ENCODE measurements at places on chromosomes 4 and X.

- DNase-seq: no peak
These were observed 57.6 kb upstream of the APELA start for GRCh38 chr4:164819366-164819765.

DNA sequence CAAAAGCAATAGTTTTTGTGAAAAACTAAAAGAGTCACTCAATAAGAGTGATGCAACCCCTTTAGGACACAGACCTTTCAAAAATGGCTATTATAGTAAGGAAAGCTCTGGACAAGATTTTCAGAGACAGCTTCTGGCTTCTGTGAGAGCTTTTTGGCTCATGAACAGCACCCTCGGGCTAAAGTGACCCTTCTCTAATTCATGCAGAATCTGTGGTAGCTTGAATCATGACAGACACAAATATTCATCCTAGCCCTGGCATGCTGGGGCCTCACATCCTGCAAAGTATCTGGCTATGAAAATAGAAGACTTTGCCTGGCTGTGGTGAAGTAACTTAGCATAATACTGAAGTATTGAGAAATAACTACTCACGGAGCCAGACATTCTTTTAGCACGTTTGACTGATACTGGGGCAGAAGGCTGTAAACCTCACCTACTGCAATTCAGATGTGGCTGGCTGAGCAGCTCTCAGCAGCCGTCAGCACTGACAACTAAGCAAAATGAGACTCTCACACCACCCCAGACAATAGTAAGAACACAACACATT, 327.3 kb downstream of the MAPK10 start:
- no peak for DNase-seq

DNA sequence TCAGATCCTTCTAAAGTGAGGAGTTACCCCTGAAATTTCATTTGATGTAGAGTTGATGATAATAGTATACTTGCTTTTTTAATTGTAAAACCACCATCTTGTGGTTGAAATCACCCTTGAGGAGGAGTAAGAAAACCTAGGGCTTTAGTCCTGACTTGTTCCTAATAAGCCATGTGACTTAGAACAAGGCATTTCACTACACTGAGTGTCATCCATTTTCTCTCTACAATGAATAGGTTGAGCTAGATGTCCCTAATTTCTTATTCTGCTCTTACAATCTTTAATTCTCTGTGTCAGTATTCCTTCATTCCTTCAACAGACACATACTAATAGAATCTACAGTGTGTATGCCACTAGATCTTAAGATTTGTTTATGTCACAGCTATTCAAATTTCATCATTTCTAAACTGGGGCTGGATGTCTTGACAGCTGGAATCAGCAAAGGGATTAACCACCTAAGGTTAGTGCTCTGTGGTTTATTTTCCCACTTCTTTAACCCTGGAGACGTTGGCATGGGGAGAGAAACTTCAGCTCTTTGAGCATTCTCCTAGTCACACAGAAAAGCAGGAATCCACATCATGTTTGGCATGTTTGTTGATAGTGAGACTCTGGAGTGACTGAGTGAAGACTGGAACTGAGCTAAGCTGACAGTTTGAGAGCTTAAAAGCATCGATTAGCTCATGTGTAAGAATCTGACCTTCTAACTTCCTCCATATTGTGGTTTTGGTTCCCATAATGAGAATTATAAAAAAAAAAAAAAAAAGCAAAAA, 246.3 kb downstream of the NDST4 start:
- no peak for DNase-seq

- no peak for DNase-seq
These were observed 245.8 kb upstream of the GK2 start for GRCh38 chr4:79653871-79654270.

- no peak for DNase-seq
These were observed 73.2 kb upstream of the UCP1 start for GRCh38 chr4:140641789-140642439.

GRCh38 chr4:55927803-55928437, 20.8 kb upstream of the CEP135 start:
- no peak for DNase-seq

DNA sequence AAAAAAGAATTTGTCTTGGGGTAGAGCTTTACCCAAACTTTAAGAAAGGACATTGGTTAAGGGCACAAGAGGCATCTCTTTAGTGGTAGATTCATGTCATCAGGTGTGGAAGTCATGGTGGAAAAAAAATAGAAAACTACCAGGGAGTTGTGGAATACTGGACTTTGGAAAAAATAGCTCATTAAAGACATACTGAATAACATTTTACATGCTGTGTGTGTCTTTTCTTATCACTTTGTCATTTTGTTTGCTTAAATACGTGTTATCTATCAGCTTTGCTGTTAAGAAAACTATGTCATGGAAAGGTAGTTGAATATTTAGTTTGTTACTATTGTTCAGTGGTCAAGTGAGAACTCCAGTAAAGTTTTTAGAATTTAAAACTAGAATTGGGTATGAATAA, 147.0 kb downstream of the CCSER1 start:
- no peak for DNase-seq

DNA sequence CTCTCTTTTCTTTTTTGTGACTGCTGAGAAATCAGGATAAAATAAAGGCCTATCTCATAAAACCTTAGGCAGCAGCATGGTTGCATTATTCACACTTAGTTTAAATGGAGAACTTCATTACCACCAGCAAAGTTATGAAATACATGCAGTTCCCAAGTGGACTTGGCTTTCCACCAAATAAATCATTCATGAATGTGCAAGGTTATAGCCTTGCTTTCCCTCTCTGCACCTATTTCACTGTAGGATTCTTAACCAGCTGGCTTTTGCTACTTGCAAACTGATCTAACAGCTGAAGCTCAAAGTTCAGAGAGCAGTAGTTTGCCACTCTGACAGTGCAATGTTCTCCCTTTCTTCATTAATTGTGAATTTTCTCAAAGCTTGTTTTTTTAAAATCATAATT, 140.1 kb upstream of the SMIM31 start:
- DNase-seq: no peak

GRCh38 chrX:24996096-24996709, 19.6 kb downstream of the ARX start:
- DNase-seq: no peak

GRCh38 chr4:26884026-26884425, 23.4 kb downstream of the STIM2 start:
- no peak for DNase-seq

DNA sequence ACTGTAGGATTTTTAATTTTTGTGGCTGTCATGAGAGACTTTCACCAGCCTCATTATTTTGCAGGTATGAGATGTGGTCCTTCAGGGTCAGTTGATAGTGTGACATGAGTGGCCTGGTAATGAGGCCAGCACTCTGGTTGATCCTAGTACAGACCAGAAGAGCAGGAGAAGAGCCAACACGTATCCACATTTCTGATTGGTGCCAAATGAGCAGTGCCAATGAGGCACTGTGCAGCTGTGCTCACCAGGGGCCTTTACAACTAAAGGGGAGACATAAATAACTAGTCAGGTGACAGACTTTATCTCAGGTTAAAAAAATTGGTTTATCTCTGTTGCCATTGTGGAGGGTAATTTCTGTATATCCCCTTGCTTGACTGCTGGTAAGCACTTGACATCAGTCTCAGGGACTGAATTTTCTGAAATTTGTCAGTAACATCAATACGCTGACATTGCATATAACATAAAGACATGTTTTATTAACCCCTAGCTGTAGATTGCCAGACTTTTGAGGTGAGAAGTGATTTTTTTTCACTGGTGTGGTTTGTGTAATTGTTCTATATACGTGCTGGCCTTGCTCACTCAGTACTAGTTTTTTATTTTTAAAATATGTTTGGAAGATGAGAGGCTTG, 101.2 kb downstream of the AFF1 start:
- DNase-seq: no peak

- no peak for DNase-seq
These were observed 19.9 kb downstream of the MAGEB17 start for GRCh38 chrX:16187024-16187760.

GRCh38 chrX:7191681-7192110, 43.7 kb upstream of the PUDP start:
- DNase-seq: no peak

DNA sequence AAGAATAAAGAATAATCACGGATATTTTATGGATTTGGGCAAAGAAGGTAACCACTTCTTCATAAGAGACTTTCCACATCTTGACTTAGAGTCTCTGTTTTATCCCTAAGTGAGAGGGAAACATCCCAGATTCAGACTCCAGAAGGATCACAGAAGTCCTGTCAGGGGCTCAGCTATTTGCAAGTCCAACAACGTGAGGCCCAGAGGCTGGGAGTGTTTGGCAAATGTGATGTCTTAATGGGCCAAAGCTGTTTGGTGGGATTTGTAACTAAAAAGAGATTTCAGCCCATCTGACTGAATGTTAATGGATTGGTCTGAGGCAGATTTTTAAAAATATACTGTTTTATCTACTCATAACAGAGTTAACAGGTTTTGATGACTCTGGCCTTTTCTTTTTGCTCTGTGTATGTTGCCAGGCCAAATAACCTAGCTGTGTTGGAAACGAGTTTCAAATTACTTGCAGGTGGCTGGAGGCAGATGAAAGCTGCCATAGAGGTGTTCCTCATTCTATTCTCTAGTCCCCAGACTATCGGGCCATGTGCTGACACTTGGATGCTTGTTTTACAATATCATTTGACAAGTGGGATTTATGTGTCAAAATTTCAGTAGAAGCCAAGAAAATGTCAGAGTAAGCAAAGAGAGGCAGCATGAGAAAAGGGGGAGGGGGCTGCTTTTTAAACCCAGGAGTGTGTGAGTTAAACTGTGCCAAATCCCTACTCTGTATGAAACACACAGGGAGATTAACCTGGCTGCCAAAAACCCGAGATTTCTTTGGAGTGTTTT, 330.9 kb downstream of the DCHS2 start:
- no peak for DNase-seq

GRCh38 chr4:113646442-113646822, 115.1 kb downstream of the CAMK2D start:
- DNase-seq: no peak

DNA sequence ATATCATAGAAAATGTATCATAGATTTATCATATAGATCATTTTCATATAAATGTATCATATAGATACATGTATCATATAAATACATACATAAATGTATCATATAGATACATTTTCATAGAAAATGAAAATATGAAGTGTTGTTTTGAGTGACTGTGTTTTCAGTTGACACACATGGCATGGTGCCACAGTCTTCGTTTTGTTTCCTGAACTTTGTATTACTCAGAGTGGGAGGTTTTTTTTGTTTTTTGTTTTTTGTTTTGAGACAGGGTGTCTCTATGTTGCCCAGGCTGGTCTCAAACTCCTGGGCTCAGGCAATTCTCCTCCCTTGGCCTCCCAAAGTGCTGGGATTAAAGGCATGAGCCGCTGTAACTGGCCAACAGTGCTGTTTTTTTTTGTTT, 3.9 kb downstream of the RBM10 start:
- DNase-seq: no peak

GRCh38 chr4:43325220-43325967, 432.9 kb downstream of the GRXCR1 start:
- no peak for DNase-seq

DNA sequence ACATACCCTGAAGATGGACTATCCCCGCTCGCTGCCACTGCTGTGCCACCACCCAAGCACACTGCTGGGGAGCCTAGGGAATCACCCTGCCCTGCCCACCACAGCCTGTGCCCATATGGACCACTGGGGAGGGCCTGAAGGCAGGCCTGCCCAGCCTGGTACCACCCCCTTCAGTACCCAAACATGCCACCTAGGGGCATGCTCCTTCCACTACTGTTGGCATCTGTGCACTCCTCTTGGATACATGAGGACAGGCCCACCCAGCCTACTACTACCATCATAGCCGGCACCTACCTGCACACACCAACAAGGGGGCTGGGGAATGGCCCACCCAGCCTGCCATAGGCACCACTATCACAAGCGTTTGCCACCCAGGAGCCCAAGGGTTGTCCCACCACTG, 30.1 kb upstream of the PRDX4 start:
- peak; percentile 24 for DNase-seq

DNA sequence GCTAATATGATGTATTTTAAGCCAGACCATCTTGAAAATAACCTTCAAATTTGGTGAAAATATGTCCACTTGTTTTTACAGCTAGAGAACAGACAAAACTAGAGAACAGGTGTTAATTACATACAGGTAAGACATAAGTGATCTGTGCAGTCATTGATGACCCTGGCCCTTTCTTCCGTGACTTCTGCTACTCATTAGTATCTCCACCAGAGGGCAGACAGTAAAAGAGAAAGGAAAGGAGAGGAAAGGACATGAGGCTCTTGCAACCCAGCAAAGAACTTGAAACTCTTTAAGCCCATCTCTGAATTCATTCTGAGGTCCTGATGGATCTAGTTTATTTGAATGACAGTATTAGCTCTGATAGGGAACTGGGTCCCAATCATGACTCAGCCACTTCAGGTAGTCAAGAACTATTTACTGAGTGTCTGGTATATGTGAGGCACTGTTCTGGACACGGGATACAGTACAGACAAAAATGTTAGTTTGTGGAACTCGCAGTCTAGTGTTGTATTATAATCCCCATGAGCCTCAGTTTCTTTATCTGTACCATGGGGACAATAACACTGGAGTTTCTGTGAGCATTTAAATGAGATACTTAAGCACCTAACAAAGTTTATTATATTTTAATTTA, 121.0 kb upstream of the TEX13D start:
- peak; percentile 39 for DNase-seq
